ENCODE measurements at places on chromosomes 3 and 15.

DNA sequence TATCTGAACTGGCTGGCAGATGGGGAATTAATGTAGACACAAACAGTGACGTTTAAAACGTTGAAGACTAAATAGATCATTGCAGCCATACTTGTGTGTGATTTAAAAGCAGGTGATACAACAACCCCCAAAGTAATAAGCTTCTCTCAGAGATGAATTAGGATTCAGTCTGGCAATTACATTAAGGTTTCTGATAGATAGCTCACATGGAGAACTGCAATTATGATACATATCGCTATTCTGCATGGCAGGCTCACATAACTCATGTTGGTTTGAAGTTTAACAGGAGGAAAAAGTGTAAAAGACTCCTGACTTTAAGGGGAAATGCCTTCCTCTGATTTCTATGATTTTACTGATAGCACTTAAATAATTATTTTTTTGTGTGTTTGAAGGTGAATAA is 196.9 kb downstream of the CLSTN2 start:
- DNase-seq = no peak

DNA sequence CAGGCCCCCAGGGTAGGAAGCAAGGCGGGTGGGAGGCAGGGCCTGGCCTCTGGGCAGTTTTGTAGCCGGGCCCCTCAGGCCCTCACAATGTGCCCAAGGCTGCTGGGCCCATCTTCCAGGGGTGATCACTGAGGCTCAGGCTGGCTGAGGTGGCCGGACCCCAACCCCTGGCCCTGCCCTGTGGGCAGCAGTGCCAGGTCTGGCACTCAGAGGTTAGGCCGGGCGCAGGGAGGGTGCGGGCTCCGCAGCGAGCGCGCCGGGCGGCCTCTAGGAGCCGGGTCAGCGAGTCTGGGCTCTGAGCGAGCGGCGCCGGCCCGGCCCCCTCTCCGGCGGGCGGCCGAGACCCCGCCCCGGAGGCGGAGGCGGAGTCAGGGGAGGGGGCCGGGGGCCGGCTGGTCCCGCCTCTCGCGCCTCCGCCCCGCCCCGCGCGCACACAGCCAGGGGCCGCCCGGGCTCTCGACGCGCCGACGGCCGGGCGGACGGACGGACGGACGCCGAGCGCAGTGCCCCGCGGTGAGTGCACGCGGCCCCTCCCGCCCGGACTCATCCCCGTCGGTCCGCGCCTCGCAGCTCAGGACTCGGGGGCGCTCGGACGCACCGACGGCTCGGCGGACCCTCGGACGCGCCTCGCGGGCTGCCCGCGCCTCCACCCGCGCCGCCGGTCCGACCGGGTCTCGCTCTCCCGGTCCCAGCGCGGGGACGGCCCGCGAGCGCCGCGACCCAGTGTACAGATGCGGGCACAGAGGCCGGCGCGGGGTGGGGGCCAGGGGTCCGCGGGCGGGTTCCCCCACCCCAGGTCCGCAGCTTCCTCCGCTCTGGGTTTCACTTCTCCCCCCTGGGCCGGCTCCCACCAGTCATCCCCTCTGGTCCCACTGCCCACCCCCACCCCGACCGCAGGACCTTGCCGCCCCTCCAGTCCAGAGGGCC is at the start of gene FBLN2:
TSS of gene FBLN2 (plus strand) at position 430 of the 927 bp plus-strand sequence. CDS start 21,231 bp downstream, outside the sequence.
- DNase-seq = no peak

DNA sequence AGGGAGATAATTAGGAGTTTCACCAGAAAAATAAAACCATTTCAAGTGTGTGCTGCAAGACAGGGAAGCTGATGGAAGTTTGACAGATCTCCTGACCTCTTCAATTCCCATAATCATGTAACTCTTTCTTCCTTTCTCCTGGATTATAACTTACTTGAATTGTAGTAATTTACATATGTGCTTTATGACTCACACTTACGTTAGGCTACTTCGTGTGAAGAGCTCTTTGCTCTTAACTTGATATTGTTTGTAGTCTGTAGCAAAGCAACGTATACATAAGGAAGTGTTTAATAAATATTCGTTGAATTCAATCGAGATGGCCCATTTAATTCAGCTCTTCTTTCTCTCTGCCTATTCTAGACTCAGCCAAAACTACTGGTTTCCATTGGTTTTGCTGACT is 23.5 kb downstream of the ROBO2 start:
- DNase-seq = no peak

GRCh38 chr15:23734862-23735261 is 47.8 kb upstream of the NDN start:
- no peak for DNase-seq

- DNase-seq = no peak
Observed at GRCh38 chr3:62922326-62922725, 47.1 kb upstream of the CADPS start.

DNA sequence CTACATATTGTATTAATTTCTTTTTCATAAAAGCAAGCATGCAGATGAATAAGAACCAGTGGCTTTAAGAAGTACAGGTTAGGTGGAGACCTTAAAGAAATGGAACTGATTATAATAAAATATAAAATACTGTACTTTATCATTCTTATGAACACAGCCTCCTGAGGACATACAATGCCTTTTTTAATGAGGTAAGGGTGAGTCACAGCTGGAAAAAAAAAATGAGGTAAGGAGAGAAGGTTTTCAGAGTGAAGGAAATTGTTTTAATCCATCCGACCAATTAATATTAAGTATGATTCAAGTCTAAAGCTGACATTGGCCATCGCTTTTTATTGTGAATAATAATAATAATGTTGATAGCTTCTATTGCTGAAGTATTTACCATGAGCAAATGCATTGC is 170.3 kb upstream of the SOX2 start:
- DNase-seq = no peak

DNA sequence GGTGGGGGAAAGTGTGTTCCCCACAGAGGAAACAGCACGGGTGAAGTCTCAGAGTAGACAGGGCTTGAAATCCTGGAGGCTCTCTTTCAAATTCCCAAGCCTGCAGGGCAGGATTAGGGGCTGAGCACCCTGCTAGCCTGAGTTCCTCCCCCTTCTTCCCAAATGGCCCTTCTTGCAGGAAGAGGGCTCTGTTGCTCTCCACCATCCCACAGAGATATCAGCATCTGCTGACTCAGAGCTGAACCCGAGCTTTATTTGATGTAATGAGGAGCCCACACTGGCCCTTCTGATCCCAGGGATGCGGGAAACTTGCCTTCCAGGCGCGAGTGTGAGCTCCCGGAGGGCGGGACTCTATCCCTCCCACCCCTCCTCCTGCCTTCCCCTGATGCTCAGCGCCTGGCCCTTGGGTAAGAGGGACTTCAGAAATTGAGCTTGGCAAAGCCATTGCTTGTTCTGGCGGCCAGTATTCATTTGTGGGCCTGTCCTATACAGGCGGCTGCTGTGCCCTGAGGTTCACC is 1.4 kb upstream of the STRA6 start:
- DNase-seq = no peak

DNA sequence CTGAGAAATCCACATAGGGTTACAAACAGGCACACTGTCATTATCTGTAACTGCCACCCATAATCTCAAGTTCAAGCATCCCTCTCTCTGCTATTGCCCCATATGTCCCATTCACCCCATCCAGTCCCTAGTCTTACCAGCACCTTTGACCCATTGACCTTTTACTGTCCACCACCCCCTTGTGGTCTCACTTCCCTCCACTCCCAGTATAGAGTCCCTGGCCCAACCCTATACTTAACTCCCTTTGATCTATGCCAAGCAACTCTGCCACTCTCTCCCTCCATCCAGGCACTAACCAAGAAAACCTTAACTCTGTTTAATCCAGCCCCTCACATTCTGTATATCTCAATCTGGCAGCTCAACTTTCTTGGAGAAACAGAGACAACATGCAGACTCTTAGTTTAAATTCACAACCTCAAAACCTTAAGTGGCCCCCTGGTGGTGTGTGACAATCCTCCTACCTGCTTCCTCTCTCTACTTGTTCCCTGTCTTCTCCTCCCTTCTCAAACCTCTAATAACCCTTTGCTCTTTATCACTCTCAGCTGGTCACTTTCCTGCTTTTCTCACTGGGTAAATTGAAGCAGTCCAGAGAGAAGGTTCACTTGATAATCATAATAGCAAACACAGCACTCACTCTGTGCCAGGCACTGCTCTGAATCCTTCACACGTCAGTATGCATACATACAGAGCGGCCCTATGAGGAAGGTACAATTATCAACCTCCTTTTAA is 162.7 kb downstream of the STT3B start:
- DNase-seq = no peak

- peak; percentile 31 for DNase-seq
Observed at GRCh38 chr15:57496946-57497869, 94.5 kb upstream of the MYZAP start.

GRCh38 chr3:149575213-149575960 is 82.4 kb downstream of the WWTR1 start:
- no peak for DNase-seq

DNA sequence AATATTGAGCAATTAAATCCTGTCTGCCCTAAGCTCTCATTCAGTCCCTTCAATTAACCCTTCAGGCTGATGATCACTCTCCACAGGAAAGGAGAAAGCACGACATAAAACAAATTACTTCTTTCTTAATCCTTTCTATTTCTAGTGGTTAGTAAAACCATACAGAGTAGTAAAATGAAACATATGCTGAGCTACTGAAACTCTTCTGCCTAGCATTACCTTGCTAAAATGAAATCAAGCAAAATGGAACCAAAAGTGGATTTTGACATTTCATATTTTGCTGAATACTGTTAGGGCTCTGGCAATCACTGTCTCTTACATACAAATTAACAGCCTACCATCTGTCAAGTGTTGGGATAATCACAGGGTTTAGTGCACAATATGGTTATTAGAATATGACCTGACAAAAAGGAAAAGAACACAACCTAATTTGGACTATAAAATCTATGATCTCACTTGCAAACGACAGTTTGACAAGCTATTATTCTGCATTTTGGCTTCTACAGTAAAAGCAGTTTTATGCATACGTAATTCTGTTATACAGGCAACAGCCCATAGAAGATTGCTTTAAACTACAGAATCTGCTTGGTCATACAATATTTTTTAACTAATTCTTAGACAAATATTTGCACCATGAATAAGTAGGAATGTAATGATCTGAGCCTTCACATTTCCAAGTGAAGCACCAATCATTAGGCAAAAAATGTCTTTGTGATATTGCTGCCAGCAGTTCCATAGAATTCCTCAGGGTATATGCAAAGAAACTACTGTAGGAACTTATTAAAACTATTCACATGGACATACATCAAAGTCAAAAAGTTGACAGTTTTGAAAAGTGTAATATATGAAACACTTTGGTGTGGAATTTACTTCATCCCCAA is 105.0 kb downstream of the FHIT start:
- DNase-seq = no peak

GRCh38 chr3:145087038-145087437 is 1073.9 kb downstream of the PLOD2 start:
- DNase-seq = no peak

DNA sequence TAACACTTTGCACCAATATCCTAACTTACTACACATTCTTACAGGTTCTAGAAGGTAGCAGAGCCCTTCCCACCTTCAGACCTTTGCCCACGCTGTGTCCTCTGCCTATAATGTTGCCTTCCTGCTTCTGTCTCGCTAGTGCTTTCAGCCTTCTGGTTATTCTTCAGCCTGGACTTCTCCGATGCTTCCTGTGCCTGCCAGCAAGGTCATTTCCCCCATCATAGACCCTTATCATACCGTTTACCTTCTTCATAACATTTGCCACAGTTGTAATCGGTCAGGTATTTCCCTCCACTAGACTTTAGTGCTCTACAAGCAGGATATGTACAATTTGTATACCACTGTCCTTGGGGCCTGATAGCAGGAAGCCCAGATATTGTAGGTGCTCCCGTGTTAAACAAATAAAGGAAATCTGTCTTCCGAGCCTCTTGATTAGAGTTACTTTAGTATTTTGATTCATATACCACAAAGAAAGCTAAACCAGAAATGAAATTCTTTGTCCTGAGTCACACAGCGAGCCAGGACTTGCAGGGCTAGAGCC is 35.8 kb upstream of the CMTM7 start:
- DNase-seq = no peak

GRCh38 chr3:189070965-189071364 is 100.8 kb upstream of the TPRG1 start:
- DNase-seq = no peak

- DNase-seq = no peak
Observed at GRCh38 chr3:112115806-112116383, 17.2 kb downstream of the GCSAM start.

GRCh38 chr3:196886144-196886543 is 18.4 kb downstream of the SENP5 start:
- DNase-seq = no peak

DNA sequence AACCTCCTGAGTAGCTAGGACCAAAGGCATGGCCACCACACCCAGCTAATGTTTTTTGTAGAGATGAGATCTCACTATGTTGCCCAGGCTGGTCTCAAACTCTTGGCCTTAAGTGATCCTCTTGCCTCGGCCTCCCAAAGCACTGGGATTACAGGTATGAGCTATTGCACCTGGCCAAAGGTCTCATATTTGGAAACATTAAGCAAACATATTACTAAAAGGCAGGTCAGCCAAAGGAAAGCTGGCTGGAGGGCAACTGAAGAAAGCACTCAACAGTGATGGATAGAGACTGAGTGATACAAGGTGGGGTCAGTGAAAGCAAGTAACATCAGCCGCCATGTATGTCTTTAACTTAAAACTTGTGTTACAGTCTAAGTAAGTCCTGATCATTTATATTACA is 57.5 kb downstream of the TBC1D2B start:
- DNase-seq = no peak

DNA sequence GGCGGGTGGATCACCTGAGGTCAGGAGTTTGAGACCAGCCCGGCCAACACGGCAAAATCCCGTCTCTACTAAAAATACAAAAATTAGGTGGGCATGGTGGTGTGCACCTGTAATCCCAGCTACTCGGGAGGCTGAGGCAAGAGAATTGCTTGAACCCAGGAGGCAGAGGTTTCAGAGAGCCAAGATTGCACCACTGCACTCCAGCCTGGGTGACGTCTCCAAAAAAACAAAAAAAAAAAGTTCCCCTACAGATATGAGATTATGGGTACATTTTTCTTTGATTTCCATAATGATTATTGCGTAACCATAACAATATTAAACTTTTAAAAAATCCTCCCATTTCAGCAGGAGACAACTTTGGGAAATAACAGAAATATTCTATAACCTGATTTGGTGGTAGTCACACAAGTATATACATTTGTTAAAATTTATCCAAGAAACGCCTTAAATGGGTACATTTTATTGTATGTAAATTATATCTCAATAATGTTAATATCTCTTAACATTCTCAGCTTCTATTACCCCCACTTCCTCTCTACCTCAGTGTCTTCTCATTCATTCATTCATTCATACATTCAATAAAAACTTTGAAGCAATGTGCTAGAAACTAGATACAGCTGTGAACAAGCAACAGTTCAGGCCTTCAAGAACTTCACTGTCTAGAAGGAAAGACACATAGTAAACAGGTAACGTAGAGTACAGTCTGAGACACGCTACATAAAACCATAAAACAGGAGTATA is 6.6 kb downstream of the UBR1 start:
- no peak for DNase-seq

DNA sequence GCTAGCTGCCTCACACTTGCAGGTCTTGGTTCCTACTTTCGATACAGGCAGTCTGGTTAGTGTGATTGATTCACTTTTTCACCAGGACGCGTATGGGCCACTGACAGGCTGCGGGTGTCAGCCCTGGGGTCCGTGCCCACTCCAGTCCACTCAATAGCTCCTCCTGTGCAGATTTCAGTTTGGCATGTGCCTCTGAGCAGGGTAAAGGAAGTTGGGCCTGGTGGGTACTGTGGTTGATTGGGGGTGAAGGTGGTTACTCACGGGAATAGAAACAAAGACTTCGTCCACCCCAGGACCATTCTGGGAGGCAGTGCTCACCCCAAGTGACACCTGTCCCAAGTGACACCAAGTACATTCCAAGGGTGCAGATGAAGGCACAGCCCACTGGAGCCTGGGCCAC is 62.3 kb downstream of the EPHB1 start:
- no peak for DNase-seq
